Osteoblast (primary cell): ENCODE measurements at places on chromosomes 6 and 20. TPM values are rescaled to one million over a fixed set of nuclear protein-coding genes. Genes with fewer than 3 reads are reported as not detected.

DNA sequence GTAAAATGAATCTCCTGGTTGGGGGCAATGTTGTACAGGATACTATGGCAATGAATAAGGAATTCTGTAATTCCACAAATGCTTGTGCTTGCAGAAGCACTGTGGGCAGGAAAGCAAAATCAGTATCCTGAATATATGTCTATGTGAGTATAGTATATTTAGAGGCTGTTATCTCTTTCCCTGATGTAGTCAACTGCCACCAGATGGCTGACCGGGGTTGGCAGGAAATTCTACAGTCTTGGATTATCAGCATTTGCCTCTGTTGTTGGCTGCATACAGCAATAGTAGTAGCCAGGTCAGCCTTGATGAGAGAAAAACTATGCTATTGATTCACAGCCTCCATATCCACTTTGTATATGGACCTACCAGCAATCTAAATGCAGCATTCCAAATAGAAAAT, 425.1 kb upstream of the JAG1 start:
- DNase-seq, result no peak

- no peak for DNase-seq
These were observed 58.8 kb downstream of the SAMD5 start for GRCh38 chr6:147567141-147567805.

- no peak for DNase-seq
These were observed 175.7 kb upstream of the PLN start for GRCh38 chr6:118372413-118372812.

GRCh38 chr6:159487636-159488035, 205.4 kb downstream of the SOD2 start:
- no peak for DNase-seq

DNA sequence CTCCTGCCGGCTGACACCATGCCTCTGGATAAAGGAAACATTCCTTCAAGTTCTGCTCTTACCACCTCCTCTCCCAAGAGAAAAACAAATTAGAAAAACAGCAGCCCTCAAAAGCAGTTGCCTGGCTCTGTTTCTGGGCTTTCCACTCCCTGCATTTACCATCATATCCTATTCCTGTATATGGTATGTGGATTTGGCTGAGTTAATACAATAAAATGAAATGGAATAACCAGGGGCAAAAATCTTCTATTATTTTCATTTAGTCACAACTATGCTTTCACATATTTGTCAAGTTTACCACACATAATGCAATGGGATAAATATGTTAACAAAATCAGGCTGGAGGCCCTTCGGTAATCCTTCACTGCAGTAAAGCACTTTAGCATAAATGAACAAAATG, 34.3 kb downstream of the COL12A1 start:
- peak; percentile 14 for DNase-seq

DNA sequence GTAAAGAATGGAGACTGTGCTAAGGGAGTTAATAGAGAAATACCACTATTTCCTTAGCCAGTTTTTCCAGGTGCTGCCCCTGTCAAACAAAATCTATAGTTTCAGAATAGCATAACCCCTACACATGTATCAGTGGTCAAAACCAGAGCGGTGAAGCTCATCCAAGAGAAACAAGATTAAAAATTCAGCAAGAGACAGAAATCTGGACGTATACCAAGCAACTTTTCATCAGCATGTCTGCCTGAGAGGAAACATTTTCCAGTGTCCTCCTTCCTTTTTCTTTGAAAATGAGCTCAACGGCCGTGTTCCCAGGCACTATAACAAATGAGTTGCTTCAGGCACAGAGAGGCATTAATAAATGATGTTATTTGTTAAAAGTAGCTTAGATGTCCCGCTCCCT, 416.5 kb downstream of the BCKDHB start:
- DNase-seq, result no peak

The ULBP2 gene
- 2.5 and 3.2 TPM in 2 replicates for total RNA-seq

The NHSL1 gene
- 6.2 and 6.9 TPM in 2 replicates for total RNA-seq

The SPATA25 gene
- 1.2 and 1.4 TPM in 2 replicates for total RNA-seq
